Astrocyte of the cerebellum (primary cell): ENCODE measurements at places on chromosomes 6 and 20.
A peak's percentile ranks its signal among the peaks of the same experiment; 100 is the strongest.

- DNase-seq: no peak
These were observed 108.6 kb upstream of the CITED2 start for GRCh38 chr6:139483079-139483478.

DNA sequence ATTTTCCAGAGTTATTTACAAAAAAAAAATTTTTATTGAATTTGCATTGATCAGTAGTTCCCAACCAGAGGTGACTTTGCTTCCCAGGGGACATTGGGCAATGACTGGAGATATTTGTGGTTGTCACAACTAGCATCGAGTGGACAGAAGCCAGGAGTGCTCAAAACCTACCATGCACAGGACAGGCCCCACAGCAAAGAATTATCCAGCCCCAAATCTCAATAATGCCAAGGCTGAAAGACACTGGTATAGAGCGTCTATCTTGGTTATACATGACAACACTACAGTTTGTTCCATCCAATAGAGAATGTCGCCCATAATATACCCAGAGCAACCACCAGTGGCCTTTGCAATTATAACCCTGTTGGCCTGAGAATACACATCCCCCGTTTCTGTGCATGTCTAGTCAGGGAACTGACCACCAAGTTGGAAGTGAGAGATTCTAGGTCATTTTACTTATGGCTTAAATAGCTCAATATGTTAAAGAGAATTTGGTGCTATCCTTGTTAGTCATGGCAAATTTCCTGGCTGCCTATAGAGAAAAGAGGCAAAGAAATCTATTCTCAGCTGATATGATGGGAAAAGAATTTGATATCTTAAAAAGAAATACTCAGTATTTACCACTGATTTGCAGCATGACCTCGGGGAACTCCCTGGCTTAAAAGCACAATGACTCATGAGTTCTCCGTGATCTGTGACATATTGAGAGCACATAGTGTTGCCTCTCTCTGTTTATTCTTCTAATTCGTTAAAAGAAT lies 76.0 kb upstream of the ADTRP start:
- peak; percentile 9 for DNase-seq

DNA sequence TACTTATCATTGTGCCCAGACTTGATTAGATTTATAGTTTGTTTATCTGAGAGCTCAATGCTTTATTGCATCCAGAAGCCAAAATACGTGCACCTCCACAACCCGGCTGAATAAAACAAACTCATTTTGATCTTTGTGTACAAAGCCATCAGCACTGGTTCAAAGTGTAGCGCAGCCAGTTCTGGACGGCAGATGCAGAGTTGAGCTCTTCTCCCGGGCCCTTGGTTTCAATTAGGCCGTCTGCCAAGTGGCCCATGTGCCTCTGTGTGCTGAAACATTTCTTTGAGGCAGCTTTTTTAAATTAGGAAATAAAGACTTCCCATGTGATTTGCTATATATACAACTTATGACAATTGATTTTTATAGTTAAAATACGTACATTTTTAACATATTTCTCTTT lies 96.2 kb upstream of the RSPO3 start:
- DNase-seq: no peak

- no peak for DNase-seq
These were observed 4.6 kb upstream of the SOX18 start for GRCh38 chr20:64053841-64054661.

DNA sequence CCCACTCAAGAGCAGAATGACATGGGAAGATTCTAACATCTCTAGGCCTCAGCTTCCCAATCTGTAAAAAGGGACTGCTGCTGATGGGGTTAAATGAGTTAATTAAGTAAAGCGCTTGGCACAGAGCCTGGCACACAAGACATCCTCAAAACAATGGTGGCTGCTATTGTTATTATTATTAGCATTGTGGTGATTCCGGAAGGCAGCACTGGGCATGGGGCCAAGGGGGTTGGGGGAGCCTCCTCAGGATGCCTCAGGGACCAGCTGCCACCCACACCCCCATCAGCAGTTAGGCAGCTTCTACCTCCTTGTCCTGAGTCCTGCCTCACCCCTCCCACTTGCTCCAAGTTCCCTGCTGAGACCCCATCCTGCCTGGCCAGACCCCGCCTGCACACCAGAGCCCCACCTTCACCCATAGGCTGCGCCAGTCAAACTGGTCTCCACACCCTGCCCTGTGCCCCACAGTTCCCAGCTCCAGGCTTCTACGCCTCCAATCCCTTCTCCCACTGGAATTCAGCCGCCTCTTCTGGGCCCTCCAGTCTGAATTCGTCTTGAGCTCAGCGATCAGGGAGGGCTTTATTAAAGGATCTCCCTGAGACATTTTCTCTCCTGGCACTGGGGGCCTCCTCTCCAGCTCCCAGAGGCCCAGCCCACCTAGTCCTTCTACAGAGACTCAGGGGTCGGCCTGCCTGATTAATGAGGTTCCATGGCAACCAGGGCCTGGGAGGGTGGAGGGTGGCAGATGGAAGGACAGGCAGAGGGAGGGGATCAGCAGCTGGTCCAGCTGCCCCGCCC lies 1.5 kb downstream of the E2F1 start:
- no peak for DNase-seq

DNA sequence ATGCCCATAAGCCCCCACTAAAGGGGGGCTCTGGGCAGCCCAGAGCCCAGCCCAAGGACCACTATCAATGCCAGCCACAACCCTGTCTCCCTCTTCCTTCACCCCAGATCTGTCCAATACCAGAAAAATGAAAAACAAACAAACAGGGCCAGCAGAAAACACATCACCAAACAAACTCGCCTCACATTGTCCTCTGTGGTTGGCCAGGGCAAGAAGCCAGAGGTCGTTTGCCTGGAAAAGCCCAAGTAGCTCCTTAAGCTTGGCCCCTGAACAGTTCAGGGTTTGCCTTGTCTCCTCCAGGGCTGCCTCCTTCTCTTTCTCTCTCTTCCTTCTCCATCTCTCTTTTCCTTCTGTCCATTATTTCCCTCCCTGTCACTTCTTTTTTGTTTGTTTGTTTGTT lies 10.1 kb upstream of the SCUBE3 start:
- no peak for DNase-seq

DNA sequence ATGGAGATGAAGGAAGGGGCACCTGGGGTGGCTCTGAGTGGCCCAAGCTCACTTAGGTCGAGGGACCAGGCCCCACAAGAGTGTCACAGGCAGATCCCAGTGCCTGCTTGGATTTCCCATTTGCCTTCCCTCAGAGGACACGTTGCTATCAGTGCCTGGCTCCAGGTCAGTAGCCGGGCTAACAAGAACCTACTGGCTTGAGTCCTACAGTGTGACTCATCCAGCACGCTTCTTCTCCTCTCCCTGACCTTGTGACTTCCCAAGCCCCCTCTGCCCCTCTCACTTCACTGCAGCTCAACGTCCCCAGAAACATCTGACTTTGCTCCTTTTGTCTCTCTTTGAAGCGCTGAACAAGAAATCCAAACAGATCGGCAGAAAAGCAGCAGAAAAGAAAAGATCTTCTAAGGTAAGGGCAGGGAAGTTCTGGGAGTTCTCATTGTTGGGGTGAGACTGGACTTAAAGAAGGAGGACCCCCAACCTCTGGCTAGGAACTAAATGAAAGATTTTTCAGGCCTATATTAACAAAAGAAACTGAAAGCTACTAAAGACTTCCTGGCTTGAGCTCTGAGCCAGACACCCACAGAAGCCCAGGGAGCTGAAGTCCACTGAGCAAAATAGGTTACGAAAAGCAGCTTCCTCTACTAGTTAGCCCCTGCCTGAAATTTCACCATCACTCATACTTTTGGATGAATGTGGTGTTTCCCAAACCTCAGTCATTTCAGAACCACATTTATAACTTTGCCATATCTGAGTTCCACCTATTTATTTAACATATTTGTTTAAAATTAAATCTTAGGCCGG lies 21.5 kb downstream of the ASIP start:
- DNase-seq: no peak

DNA sequence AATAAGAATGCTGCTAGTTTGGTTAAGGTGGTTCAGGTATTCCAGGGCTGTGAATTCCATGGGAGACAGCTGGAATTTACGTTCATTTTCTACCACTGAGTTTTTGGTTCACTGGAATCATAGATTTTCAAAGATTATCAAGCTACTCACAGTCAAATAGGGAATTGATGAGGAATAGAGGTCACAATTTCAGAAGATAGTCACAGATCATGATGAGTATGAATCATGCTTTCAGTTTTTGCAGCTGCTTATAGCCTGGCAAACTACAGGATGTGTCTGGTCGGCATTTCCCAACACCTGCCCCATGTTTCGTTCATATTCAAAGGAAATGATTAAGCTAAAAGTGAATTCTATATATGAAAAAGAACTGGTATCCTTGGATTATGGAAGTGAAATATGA lies 58.7 kb downstream of the BCKDHB start:
- no peak for DNase-seq

- DNase-seq: no peak
These were observed 100.1 kb upstream of the CCDC28A start for GRCh38 chr6:138673346-138674014.

DNA sequence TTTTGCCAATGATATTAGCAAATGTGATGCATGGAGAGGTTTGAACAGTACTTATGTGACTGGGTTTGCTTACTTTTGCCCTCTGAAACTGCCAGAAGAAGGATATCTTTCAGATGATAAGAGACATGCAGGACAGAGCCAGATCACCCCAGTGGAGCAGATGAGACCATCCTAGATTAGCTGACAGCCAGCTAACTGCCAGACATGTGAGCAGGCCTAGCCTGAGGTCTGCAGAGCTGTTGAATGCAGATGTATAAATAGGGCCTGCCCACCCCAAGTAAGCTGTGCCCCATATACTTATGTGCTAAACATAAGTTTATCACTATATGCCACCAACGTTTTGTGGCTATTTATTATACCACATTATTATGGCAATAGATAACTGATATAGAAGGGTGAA lies 5.9 kb downstream of the ZSCAN31 start:
- no peak for DNase-seq

GRCh38 chr6:2599817-2600216 lies 150.9 kb downstream of the MYLK4 start:
- DNase-seq: no peak

- DNase-seq: no peak
These were observed 338.1 kb downstream of the PREX1 start for GRCh38 chr20:48489656-48490055.

GRCh38 chr20:63552481-63553249 lies 1.3 kb upstream of the FNDC11 start:
- no peak for DNase-seq

GRCh38 chr6:39476670-39477069 lies 154.2 kb upstream of the KCNK16 start:
- DNase-seq: no peak

GRCh38 chr6:10184371-10185227 lies 230.3 kb downstream of the TFAP2A start:
- no peak for DNase-seq

- DNase-seq: no peak
These were observed 769 bp downstream of the PRL start for GRCh38 chr6:22296067-22296466.

DNA sequence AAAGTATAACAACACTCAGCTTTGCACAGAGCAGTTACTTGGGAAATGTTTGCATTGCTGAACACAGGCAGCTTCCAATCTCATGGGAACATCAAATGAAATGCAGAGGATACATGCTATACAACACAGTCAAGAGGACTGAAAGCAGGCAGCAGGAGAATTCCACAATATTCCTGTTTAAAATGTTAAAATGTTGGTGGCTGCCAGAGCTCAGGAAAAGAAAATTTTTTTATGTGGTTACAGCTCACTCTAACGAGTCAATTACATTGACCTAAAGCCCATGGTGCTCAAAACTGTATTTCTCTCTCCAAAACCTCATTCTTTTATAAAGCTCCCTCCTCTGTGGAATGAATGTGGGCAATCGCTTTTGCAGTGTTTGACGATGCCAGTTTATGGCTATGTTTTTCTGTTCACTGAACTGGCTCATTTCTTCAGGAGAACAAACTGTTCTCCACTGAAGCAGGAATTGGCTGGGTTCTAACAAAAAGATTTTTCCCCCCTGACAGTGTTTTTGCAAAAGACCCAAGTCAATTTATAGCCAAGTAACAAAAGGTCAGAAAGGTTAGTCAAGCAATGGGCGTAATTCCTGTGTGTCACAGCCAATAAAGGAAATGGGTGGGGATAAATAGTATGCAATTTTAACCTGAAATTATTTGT lies 69.0 kb downstream of the ZHX3 start:
- peak; percentile 57 for DNase-seq

GRCh38 chr6:44664716-44665115 lies 277.2 kb downstream of the CDC5L start:
- no peak for DNase-seq

DNA sequence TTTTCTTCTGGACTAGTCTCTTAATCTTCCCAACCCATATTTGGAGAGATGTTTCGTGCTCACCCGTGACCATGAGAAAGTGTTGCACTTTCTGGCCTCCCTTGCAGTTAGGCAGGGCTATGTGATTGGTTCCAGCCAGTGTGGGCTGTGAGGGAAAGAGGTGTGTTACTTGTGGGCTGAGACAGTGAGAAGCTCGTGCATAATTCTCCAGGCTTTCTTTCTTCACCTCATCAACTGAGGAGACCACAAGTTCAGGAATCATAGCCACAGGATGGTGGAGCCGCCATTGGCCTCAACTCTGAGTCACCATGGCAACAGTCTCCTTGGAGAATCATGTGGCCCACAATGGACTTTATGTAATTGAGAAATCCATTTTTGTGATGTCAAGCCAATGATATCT lies 57.5 kb upstream of the FUCA2 start:
- no peak for DNase-seq

- DNase-seq: peak; percentile 20
These were observed 114.3 kb downstream of the GJA1 start for GRCh38 chr6:121549736-121550135.

DNA sequence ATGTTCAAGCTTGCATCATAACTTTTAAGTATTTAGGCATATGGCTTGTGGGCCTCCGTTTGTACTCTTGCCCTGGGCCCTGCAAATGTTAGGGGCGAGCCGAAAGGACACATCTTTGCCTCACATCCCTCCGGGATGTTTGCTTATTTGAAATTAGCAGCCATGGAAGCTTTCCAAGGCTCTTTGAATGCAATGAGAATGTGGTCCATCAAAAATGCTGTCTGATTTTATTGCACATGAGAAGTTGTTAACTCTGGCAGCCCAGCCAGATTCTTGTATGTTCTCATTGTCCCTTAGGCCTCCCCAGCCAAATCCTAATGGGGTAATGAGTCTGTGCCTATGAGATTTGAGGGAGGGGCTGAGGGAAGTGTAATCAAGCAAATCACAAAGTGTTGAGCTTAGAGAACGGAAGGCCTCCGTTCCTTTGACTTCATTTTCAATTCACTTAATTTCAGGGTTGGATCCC lies 261.2 kb upstream of the MARCKS start:
- peak; percentile 77 for DNase-seq
